Hematopoietic multipotent progenitor cell treated with erythropoietin and hydrocortisone succinate and interleukin-3 and kit ligand, for 15 days (in vitro differentiated cells): ENCODE measurements at places on chromosomes 4 and X.

DNA sequence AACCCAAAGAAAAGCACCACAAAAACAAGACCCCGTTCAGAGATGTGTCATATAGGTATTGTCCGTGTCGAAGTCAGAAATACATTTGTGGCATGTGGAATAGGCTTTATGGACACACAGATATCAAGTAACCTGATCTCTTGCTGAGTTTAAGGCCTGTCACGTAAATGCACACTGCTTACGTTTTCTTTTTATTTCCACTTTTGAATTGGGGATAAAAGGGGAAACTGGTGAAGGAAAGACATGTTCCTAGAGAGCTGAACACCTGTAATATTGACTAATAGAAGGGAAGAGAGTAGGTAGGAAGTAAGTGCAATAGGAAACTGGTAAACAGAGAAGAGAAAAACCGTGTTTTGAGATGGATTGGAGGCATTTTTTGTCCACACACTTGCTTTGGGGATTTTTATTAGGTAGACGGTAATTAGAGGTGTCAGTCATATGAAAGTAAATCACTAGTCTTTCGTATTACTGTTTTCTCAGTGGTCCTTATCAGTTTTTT, 24.9 kb downstream of the TMEM131L start:
- no peak for DNase-seq

- DNase-seq: no peak
These were observed 1077.8 kb downstream of the ARAP2 start for GRCh38 chr4:35166466-35166865.

GRCh38 chrX:9851890-9852289, 65.7 kb downstream of the SHROOM2 start:
- no peak for DNase-seq

- DNase-seq: no peak
These were observed 158.5 kb downstream of the SH3KBP1 start for GRCh38 chrX:19728915-19729314.

- no peak for DNase-seq
These were observed at the start of gene MORC4 for GRCh38 chrX:107000013-107000515. MORC4 (minus strand) TSS chrX:107000212; CDS start chrX:106999969, 243 bp downstream.

GRCh38 chrX:10568428-10568827, 52.0 kb downstream of the MID1 start:
- DNase-seq: no peak

GRCh38 chr4:187422655-187423054, 572.9 kb upstream of the ZFP42 start:
- no peak for DNase-seq

- DNase-seq: no peak
These were observed 51.7 kb downstream of the SHROOM3 start for GRCh38 chr4:76486588-76487276.

- DNase-seq: peak; percentile 78
These were observed 1.2 kb downstream of the SLC39A8 start for GRCh38 chr4:102343964-102344519.

DNA sequence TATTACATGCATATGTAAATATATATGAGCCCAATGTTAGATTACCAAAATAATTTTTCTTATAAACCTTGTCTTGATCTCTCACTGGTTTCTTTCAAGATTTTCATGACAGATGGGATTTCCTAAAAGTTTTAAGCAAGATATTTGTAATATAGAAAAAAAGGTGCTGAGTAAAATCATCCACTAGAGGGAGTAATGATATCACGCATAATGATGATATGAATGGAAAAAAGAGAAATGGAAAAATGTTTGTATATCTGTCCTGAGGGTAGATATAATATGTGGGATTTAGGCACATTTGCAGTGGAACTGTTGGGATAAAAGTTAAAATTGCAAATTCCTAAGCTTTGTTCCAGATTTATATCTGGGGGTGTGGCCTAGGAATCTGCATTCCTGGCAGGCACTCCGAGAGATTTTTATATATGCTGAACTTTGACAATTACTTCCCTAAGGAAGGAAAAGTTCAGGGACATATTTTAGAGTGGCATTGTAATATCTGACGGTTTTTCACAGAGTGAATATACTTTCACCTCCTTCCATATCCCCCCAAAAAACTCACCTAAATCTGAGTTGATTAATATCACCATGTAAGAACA, 60.5 kb downstream of the TMA16 start:
- DNase-seq: peak; percentile 31

DNA sequence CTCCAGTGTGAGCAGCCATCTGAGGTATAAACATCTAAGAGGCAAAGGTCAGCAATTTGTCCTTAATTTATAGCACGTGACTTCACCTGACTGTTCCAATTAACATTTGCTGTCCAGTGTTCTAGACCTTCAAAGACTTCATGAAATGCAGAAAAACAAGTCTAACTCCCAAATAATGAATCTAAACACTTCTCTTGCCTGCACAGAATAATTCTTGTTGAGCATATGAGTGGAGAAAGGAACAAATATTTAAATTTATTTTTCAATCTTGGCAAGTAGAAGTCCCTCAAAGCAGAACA, 12.0 kb downstream of the RFC1 start:
- DNase-seq: no peak

DNA sequence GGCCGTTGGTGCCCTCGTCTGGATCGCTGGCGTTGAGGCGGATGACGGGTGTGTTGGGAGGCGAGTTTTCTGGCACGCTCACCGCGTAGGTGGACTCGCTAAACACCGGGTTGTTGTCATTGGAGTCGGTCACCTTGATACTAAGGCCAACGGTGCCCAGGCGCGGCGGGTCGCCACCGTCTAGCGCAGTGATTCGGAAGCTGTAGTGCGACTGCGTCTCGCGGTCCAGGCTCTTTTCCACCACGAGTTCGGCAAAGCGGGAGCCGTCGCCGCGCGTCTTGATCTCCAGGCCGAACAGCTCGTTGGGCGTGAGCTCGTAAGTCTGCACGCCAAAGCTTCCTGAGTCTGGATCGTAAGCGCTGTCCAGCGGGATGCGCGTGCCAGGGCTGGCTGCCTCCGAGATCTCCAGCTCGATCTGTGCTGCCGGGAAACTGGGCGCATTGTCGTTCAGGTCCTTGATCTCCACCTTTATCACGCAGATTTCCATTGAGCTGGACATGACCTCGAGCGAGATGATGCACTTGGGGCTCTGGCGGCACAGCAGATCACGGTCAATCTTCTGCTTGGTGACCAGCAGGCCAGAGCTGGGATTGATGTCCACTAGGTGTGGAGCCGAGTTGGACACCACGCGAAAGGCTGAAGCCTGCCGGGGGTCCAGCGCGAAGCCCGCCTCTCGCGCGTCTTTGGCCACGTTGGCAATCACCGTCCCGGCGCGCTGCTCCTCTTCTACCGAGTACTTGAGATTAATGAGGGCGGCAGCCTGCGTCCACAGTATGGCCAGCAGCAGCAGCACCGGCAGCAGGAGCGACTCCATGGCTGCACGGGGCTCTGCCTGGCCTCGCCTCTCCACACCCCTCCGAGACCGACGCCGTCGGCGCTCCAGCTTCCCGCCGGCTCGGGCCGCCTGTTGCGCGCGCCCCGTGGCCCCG, 2.0 kb downstream of the PCDH19 start:
- DNase-seq: no peak

DNA sequence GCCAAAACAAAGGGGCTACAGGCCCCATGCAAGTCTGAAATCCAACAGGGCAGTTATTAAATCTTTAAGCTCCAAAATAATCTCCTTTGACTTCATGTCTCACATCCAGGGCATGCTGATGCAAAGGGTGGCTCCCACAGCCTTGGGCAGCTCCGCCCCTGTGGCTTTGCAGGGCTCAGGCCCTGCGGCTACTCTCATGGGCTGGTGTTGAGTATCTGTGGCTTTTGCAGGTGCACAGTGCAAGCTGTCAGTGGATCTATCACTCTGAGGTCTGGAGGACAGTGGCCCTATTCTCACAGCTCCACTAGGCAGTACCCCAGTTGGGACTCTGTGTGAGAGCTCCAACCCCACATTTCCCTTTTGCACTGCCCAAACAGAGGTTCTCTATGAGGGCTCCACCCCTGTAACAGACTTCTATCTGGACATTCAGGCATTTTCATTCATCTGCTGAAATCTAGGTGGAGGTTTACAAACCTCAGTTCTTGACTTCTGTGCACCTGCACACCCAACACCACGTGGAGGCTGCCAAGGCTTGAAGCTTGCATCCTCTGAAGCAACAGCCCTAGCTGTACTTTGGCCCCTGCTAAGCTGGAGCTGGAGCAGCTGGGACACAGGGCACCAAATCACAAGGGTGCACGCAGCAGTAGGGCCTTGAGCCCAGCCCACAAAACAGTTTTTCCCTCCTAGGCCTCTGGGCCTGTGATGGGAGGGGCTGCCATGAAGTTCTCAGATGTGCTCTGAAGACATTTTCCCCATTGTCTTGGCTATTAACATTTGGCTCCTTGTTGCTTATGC, 154.8 kb upstream of the PDE5A start:
- no peak for DNase-seq
